ENCODE measurements at places on chromosomes 16 and 17.

DNA sequence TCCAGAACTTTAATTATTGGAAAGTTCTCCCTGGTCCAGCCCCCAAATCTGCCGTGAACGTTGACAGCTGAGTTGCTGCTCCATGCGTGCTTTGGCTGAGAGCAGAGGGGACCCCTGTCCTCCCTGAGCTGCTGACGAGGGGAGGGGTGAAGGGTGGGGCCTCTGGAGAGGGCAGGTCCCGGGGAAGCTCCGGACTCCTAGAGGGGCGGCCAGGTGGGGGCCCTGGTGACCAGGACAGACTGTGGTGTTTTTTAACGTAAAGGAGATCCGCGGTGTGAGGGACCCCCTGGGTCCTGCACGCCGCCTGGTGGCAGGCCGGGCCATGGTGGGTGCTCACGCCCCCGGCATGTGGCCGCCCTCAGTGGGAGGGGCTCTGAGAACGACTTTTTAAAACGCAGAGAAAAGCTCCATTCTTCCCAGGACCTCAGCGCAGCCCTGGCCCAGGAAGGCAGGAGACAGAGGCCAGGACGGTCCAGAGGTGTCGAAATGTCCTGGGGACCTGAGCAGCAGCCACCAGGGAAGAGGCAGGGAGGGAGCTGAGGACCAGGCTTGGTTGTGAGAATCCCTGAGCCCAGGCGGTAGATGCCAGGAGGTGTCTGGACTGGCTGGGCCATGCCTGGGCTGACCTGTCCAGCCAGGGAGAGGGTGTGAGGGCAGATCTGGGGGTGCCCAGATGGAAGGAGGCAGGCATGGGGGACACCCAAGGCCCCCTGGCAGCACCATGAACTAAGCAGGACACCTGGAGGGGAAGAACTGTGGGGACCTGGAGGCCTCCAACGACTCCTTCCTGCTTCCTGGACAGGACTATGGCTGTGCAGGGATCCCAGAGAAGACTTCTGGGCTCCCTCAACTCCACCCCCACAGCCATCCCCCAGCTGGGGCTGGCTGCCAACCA lies at the start of gene MC1R:
Gene MC1R, plus strand, starts transcription at position 410 of the 895 bp plus-strand sequence. Its CDS starts 397 bp downstream, at position 807.
- DNase-seq, result no peak

DNA sequence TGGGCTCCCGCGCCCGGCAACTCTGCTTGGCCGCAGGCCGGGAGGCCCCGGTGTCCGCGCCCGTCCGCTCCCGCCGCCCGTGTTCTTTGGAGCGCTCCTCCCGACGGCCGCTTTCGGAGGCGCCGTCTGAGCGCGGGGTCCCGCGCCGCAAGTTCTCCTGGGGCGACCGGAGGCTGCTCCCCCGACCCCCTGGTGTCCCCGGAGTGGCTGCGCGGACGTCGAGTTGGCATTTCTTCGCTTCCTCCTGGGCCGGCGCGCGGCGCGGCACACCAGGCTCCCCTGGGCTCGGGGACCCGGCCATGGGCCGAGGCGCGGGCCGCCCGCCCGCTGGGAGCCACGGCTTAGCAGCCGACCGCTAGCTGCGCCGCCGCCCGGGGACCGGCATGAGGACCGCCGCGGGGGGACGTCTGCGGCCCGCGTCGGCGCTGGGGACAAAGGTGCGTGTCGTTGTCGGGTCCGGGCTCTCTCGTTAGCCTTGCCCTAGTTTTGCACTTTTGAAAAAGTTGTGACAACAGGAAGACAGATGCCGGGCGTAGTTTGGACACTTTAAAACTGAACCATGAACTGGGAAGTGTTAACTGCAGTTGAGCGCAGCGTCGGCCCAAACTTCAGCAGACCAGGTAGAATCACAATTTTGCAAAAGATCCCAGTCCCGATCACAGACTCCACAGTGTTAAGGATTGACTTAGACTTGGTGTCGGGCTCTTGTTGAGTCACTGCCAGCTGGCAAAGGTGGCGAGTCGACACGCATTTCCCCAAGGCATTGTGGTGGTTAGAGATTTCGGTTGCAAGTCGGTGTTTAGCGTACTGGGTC lies 700 bp downstream of the UBN1 start:
- DNase-seq, result peak; percentile 25

- DNase-seq, result no peak
These were observed 1.5 kb downstream of the NDRG4 start for GRCh38 chr16:58501242-58502131.

DNA sequence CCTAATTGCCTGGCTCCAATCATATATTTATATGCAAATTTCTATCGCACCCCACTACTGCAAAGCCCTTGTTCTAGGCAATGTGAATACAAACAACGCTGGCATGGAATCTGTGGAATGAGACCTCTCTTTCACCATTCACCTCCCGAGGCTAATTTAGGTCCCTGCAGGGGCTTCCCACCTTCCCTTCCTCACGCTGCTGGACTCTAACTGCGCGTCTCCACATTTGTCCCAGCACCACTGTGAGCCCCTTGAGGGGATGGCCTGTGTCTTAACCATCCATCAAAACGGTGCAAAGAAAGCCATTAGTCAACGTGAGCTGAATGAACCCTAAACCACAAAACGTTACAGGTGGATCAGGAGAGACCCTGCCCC lies 1.6 kb downstream of the TMEM114 start:
- no peak for DNase-seq

GRCh38 chr16:48432136-48432535 lies 46.9 kb upstream of the SIAH1 start:
- no peak for DNase-seq

DNA sequence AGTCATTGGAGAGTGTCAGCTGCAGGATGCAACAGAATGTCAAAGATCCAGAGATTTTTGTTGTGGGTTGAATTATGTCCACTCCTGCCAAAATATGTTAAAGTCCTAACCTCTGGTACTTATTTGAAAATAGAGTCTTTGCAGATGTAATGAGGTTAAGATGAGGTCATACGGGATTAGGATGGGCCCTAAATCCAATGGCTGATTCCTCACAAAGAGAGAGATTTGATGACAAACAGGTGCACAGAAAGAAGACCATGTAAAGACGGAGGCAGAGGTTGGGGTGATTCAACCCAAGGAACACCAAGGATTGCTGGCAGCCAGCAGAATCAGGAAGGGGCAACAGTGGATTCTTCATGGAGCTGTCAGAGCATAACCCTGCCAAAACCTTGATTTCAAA lies 34.5 kb upstream of the USP22 start:
- DNase-seq, result no peak

- DNase-seq, result no peak
These were observed at the start of gene NRN1L for GRCh38 chr16:67884684-67885083. NRN1L (plus strand) TSS chr16:67884885; CDS start chr16:67884904, 19 bp downstream.

GRCh38 chr17:19645734-19646201 lies 2.8 kb upstream of the ALDH3A2 start:
- DNase-seq, result no peak

DNA sequence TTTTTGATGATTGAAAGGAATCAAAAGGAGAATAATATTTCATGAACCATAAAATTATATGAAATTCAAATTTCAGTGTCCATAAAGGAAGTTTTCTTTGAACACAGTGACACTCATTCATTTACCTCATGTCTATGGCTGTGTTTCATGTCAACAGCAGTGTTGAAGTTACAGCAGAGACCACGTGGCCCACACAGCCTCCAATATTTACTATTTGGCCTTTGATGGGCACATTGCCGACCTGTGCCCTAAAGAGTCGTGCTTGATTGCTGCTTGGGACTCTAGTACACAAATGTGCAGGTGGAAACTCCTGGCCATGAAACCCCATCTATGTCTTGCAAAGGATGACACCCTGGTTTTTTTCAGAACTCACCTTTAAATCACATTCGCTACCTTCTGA lies 57.0 kb downstream of the CES1 start:
- no peak for DNase-seq

- no peak for DNase-seq
These were observed 964.4 kb upstream of the GOT2 start for GRCh38 chr16:59698346-59699020.

GRCh38 chr17:2511138-2511461 lies 588 bp downstream of the METTL16 start:
- DNase-seq, result no peak

- no peak for DNase-seq
These were observed 33.0 kb upstream of the GUCY2D start for GRCh38 chr17:7969433-7969832.

DNA sequence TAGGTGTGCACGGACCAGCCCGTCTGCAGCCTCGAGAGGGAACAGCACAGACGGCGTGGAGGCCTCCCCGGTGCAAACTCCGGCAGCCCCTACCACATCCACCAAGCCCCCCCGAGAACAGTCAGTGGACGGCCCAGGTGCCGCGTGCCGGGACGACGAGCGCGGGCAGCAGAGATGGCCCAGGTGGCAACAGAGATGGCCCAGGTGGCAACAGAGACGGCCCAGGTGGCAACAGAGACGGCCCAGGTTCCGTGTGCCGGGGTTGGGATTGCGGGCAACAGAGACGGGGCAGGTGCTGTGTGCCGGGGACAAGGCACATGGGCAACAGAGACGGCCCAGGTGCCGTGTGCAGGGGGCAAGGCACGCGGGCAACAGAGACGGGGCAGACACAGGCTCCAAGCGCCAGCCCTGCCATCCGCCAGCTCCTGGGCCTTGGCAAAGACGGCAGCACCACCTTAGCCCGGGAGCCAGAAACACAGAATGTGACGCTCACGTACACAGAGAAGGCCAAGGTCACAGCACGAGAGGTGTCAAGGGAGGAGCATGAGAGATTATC lies 31.1 kb downstream of the RPH3AL start:
- DNase-seq, result no peak

DNA sequence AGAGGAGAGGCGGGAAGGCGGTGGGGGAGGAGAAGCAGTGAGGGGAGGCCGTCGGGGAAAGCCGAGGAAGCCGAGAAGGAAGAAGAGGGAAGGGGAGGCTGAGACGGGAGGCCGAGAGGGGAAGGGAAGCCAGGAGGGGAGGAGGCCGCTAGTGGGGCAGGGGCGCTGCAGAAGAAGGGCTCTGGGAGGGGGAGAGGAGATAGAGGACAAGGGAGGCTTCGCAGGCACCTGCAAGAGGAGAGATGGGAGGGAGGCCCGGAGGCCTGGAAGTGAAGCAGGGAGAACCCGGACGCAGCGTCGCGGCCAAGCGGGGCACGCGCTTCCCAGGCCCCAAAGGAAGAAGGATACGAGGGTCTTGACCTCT lies 2.3 kb downstream of the C17orf58 start:
- DNase-seq, result no peak

DNA sequence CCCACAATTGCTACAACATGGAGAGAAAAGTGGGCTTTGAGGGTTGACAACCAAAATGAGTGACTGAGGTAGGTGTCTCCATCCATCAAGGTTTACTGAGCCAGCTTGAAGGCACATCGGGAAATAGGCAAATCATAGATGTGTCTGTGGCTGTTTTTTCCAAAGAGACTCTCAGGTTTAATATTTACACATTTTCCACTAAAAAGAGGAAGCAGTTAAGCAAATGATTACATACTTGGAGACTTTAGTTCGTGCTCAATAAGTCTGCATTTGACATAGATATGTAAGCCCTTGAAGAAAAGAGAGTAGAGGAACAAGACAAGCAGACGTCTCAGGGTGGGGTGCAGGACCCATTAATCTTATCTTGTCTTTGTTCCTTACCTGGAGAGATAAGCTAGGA lies 148.9 kb upstream of the COX10 start:
- DNase-seq, result no peak

- no peak for DNase-seq
These were observed 9.3 kb downstream of the PDZD9 start for GRCh38 chr16:21991621-21992020.

GRCh38 chr16:76988526-76988925 lies 202.5 kb upstream of the MON1B start:
- DNase-seq, result no peak

- no peak for DNase-seq
These were observed 16.9 kb downstream of the EMC8 start for GRCh38 chr16:85782451-85782850.

DNA sequence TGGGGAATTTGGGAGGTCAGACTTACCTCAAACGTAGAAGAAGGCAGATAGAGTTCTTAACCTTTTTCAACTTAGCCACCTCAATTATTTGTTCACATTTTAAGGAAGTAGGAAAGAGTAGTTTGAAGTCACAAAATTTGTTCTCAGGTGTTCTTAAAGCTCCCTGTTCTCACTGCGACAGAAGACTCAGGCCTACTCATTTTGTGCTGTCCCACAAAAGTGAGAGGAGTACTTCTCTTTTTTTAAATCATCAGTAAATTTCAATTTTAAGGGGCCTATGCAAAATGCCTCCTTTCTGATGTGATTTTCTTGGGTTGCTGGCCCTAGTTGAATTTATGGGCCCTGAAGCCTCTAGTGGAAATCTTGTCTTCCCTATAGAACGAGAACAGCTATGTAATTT lies 133.4 kb downstream of the MAP2K6 start:
- no peak for DNase-seq

DNA sequence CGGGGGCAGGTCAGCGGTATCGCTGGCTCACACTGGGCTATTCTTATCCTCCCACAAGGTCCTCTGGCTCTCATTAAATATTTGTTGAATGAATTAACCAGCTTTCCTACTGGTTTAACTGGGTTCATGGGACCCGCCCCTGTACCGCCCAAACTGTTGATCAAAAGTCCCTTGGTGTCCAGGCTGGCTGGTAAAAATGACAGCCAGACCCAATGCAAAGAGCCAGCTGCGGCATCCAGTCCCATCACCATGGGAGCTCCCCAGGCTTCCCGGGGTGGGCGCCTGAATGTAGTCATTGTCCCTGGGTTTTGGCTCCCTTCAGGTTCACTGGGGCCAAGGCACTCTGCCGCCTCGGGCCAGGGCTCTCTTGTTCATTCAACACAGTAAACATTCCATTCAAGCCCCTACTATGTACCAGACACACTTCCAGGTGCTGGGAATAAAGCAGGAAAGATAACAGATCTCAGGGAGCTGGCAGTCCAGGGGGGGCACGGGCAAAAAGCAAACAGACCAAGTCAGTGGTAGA lies 11.7 kb upstream of the ATP2C2 start:
- DNase-seq, result peak; percentile 68

- DNase-seq, result no peak
These were observed 20.5 kb downstream of the GRB7 start for GRCh38 chr17:39757931-39758873.

GRCh38 chr16:25092441-25092840 lies 19.1 kb upstream of the LCMT1 start:
- no peak for DNase-seq

- DNase-seq, result no peak
These were observed 126.2 kb downstream of the PRKCB start for GRCh38 chr16:23962001-23962400.

DNA sequence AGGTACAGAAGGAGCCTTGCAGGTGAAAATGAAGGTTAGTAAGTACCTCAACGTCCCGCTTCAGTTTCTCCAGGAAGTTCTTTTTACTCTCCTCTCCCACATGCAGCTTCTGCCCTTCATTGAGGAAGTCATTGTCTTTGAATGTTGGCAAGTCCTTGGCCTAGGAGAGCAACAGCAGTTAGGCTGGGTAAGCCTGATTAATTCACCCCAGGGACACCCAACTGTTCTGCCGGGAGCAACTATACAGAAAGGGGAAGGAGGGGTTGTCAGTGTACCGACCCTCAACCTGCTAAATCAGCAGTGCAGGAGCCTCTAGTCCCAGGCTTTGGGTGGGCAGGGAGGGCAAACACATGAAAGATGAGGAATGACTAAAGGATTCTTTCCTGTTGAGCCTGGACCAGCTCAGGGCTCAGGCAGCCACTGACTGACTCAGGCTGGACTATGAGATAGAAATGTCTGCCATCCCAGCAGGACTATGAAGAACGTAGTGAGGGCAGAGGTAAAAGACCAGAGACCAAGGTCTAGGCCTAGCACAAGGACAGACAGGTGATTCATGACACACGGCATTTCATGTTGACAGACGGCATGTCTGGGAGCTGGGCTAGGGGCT lies 21.6 kb downstream of the PIP4K2B start:
- no peak for DNase-seq
